ENCODE measurements at places on chromosomes 1 and 21. TPM values are rescaled to one million over a fixed set of nuclear protein-coding genes. Genes with fewer than 3 reads are reported as not detected.
A peak's percentile ranks its signal among the peaks of the same experiment; 100 is the strongest.

GRCh38 chr1:17162941-17163340 is 42.0 kb upstream of the PADI1 start:
- DNase-seq, result no peak

DNA sequence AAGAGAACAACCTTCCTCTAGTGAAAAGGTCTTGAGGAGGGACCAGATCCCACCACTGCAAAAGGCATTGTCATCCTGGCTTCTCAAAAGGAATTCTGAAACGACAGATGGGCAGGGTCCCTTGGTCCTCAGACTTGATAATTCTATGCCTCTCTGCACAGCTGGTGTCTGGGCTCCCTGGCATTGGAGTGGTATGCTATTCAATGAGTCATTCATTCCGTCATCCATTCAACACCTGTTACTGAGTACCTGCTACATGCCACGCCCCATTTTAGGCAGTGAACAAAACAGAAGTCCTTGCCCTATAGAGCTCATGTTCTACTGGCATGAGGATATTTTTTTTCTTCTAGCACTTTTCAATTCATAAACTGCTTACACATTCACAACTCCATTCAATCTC is 45.8 kb upstream of the HMGB4 start:
- no peak for DNase-seq

LAD1 gene
- not detected for total RNA-seq

SGIP1 gene
- total RNA-seq, result 164 TPM

- no peak for DNase-seq
These were observed 38.9 kb downstream of the UMODL1 start for GRCh38 chr21:42109873-42110525.

- DNase-seq, result no peak
These were observed 24.1 kb downstream of the TNNT2 start for GRCh38 chr1:201353186-201353940.

DNA sequence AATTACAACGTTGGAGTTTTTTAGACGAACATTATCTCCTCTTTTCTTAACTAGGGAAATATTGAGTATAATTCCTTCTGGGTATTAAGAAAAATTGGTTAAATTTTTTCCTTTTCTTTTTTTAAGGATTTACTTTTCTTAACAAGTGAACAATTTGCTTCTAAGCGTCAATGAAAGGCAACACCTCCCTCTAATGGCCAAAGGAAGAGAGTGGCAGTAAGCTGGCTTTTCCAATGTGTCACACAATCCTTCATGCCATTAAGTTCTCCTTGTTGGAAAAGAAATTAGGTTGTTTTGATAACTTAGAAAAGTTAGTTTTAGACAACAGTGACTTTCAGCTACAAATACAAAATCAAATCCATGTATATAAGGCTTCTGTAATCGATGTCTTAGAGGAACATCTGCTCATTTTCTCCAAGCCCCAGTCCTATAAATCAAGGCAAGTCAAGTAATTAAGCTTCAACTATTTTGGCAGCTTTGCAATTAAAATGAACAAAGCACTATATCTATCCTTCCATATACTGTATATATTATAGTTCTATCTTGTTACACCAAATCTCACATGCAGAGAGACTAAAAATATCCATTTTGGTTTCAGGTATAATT is 62.8 kb downstream of the EDEM3 start:
- no peak for DNase-seq

DNA sequence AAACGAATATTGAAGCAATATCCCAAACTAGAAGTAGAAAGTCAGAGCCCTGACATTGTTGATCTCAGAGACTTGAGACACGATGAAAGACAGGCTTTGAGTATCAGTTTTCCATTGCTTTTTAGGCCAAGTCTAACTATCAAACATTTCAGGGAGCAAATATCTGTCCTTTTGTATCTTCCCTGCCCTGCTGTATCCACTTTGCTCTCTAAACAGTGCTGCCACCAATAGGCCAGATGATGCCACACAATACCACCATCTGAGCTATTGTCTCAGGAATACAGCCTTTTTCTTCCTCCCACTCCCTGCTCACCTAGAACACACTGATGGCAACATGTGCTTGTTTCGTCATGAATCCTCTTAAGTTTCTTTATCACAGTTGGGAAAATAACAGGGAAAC is 62.6 kb upstream of the SPAG17 start:
- DNase-seq, result no peak

DNA sequence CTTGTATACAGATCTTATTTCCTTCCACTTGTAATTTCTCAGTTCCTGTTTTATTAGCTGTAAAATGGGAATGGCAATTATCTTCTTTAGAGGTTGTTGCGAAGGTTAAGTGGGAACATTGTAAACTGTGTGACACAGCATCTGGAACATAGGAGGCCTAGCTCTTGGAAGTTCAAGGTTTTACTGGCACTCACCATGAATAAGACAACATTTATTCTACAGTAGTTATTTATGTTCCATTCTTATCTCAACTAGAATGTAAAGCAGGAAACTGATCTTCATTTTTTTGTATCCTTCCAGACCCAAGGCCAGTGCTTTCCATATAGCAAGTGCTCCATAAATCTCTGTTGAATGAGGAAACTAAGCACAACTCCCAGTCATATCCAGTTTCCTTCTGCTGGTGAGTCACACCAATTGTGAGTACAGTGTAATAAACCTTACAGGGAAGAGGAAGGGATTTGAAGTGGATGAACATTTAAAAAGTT is 1.4 kb downstream of the BCL10 start:
- no peak for DNase-seq

HUNK gene
- 17.8 TPM for total RNA-seq

DNA sequence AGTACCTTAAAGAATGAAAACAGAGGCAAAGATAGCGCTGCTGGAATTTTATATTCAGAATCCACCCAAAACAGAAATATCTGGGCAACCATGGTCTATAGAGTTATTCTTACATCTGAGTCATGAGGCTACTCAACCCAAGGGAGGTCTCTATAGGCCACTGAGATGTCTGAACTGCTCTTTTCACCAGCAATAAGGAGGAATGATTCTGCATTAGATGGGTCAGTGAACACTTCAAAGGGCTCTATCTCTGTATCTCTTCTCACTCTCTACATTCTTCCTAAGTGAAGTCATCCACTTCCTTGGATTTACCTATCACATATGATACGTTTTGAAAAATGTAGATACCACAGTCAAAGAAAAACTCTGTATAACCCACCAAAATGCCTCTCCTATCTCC is 90.2 kb upstream of the NGF start:
- DNase-seq, result no peak

- DNase-seq, result no peak
These were observed 8.9 kb upstream of the VPS13D start for GRCh38 chr1:12220890-12221289.

MXRA8 gene
- 7.3 TPM for total RNA-seq

DNA sequence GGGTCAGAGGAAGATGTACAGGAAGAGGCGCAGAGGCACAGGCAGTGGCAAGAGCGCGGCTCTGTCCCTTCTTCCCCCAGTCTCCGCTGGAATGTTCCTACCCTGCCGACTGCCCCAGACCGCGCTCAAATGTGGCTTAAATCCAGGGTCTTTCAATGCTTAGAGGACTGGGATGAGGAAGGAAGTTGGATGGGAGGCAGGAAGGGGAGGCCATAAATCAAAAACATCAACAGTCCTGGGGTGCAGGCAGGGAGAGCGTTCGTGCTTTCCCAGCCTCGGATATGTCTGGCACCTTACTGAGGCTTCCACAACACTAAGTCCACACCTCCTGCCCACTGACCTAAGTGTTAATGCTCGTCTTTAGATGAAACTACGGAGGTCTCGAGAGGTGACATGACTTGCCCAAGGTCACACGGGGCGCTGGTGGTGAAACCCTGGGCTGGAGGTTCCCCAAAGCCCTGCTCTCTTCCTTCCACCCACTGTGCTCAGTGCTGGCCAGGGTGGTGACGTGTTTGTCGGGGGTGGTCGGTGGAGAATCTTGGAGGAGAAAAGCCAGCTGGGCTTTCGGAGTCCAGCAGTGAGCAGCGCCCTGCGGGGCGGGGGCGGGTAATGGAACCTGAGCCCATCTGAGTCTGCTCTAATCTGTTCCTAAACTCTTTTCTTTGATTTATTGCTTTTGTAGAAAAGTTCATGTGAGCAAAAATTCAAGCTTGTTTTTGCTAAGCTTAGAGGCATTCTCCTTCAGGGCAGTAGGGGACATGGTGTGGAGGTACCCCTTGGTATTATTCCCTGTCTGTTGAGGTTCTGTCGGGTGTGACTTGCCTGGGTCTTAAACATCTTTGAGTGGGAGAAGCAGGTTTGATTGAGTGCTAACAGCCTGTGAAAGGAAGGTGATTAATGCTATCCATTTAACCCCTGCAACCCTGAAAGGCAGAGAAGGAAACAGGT is 708 bp downstream of the CDA start:
- DNase-seq, result no peak

DNA sequence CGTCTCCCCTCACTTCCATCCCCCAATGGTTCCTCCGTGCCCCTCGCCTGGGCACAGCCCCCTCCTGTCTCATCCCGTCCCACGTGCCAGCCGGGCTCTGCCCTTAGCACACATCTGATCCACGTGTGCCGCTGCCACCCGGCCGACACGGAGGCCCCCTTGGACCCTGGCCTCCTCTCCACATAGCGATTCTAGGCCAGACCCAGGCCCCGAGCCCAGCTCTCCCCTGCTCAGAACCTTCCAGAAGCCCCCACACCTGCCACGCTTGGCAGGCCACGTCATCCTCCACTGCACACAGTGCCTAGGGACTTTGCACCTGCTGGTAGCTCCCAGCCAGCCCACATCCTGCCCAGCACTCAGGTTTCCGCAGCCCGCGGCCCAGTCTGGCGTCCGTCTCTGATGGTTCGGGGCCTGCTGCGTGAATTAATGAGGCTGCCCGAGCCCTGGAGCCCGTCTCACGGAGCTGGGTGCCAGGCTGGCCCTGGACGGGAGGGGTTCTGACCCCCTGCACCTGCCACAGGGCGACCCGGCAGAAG is 20.1 kb downstream of the PLCH2 start:
- DNase-seq, result no peak

TMPRSS15 gene
- total RNA-seq, result not detected

KCNJ9 gene
- total RNA-seq, result 91.6 TPM

GRCh38 chr1:85585799-85586198 is 5.2 kb downstream of the CCN1 start:
- no peak for DNase-seq

- no peak for DNase-seq
These were observed 59.5 kb upstream of the ENAH start for GRCh38 chr1:225712391-225712790.

DNA sequence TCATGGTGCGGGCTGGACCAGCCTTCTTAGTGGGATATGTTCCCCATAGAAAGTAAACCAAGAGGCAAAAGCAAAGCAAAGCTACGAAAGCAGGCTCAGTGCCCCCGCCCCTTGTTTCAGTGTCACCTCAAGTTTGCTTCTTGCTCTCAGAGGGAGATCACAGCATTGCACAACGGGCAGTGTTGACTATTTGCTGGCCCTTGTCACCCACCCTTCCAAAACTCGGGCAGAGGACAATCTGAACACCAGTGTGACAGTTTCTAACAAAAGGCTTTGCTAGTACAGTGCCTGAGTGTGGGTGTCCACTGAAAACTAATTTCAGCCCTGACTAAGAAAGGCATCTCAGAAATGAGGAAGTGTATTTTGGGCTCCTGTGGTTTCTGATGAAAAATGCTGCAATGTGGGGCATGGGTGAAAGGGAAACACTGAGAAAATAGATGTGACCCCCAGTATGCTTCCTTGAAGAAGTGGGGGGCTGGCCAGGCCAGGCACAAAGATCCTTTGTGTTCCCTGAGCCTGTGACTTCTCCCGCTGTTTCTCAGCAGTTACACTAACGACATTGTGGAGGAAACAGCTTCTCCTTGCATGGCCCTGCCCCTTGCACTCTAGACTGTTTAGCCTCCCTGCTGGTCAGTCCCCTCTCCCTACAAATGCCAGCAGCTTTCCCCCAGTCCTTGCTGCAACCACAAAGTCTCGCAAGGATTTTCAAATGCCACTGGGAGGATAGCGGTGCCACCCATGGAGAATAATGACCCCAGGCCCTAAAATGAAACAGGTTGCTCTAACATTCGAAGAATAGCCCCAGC is 33.3 kb upstream of the KCNE1 start:
- peak; percentile 55 for DNase-seq

SMCP gene
- total RNA-seq, result not detected

IQCC gene
- total RNA-seq, result 3.4 TPM

- no peak for DNase-seq
These were observed at the start of gene CTSS for GRCh38 chr1:150765296-150765976. CTSS (minus strand) TSS chr1:150765778; CDS start chr1:150764763, 1,015 bp downstream.

GRCh38 chr1:40612345-40612831 is 53.1 kb downstream of the RIMS3 start:
- peak; percentile 66 for DNase-seq

- no peak for DNase-seq
These were observed 67.8 kb downstream of the CNIH3 start for GRCh38 chr1:224683936-224684335.

ADORA1 gene
- 78.4 TPM for total RNA-seq
